ENCODE measurements at places on chromosomes 7 and 10.

DNA sequence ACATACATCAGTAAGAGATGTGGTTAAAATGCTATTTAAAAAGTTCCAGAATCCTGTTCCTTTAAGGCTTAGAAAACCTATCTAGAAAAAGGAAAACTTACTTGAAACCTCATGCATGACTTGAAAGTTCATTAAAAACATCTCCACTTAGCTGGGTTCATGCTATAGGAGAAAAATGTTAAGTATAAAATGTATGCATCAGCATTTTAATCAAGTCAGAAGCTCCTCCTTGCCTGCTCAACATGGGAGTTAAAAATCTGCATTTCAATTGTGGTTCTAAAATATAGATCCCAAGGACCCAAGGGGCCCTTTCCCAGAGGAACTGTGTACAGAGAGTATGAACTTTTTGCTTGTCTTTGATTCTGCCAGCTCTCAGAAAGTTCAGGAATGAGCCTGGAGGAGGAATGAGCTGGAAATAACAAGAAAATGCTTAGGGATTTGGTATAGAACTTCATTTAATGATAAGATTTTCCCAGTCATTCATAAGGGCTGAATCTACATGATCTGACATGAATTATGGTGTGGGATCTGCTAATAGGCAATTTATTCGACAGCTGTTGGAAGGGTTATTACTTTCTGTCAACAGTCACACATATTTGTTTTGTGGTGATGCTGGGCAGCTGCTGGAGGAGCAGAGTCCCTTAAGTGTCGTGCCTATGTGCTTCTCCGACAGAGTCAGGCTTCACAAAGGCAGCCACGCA is 85.6 kb upstream of the MTPN start:
- H3K36me3 ChIP-seq = no peaks in the 10 kb centered on the region
- H3K27ac ChIP-seq = no peak overlapping the region
- H3K4me1 ChIP-seq = peaks cover 1% of the 10 kb centered on the region
- DNase-seq = no peak
- H3K4me3 ChIP-seq = no peak overlapping the region

- H3K4me3 ChIP-seq = no peak overlapping the region
- no peaks in the 10 kb centered on the region for H3K4me1 ChIP-seq
Observed at GRCh38 chr7:4762121-4763055, 13.0 kb upstream of the AP5Z1 start.

- no peaks in the 10 kb centered on the region for H3K27me3 ChIP-seq
- DNase-seq = no peak
- no peak overlapping the region for H3K4me3 ChIP-seq
- H3K36me3 ChIP-seq = no peaks in the 10 kb centered on the region
Observed at GRCh38 chr7:22667562-22668239, 59.3 kb upstream of the IL6 start.

DNA sequence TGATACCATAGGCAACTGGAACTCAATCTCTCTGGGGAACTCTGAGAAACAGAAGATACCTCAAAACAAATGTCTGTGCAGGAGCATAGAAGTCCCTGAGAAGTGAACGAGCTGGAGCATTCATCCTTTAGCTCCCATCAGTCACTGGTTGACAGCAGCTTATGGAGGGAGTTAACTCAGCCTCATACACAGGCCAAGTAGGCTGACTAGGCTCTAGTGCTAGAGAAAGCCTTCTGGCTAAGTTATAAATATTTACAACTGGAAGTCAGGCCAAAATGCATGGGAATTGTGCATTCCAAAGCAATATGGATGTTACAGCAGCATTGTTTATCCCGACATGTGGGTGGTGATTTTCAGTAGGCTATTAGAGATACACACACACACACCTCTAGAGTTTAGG is 66.5 kb downstream of the ANK3 start:
- DNase-seq = no peak
- H3K36me3 ChIP-seq = no peaks in the 10 kb centered on the region
- H3K4me3 ChIP-seq = no peak overlapping the region
- no peaks in the 10 kb centered on the region for H3K27me3 ChIP-seq
- H3K27ac ChIP-seq = no peak overlapping the region
- H3K4me1 ChIP-seq = no peaks in the 10 kb centered on the region

- H3K36me3 ChIP-seq = peaks cover 1% of the 10 kb centered on the region
- peak overlapping the region; percentile 32 for H3K4me3 ChIP-seq
- H3K27ac ChIP-seq = peak overlapping the region; percentile 88
- DNase-seq = no peak
Observed at GRCh38 chr10:72783410-72783833, 91.5 kb downstream of the MCU start.

DNA sequence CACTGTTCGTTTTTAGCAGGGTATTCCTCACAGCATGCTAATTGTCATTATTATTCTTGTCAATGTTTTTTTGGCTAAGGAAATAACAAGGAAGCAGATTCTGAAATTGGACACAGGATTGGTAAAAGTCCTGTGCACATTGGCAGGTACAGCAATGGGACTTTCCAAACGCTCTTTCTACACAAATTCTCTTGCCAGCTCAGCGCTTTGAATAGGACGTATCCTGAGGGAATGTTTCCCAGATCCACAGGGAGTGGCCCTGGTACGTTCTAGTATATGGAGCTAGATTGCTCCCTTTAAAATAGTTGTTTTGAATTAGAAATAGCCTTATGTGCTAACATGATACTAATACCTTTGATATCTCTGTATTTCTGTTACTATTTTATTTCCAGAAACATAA is 82.8 kb upstream of the GRB10 start:
- H3K27me3 ChIP-seq = no peaks in the 10 kb centered on the region
- no peaks in the 10 kb centered on the region for H3K36me3 ChIP-seq
- H3K4me3 ChIP-seq = no peak overlapping the region
- H3K27ac ChIP-seq = no peak overlapping the region

- H3K4me1 ChIP-seq = no peaks in the 10 kb centered on the region
- H3K27ac ChIP-seq = no peak overlapping the region
- no peak overlapping the region for H3K4me3 ChIP-seq
- peak; percentile 80 for DNase-seq
- peaks cover 42% of the 10 kb centered on the region for H3K27me3 ChIP-seq
- H3K36me3 ChIP-seq = no peaks in the 10 kb centered on the region
Observed at GRCh38 chr7:128352153-128352537, 8.4 kb upstream of the RBM28 start.

DNA sequence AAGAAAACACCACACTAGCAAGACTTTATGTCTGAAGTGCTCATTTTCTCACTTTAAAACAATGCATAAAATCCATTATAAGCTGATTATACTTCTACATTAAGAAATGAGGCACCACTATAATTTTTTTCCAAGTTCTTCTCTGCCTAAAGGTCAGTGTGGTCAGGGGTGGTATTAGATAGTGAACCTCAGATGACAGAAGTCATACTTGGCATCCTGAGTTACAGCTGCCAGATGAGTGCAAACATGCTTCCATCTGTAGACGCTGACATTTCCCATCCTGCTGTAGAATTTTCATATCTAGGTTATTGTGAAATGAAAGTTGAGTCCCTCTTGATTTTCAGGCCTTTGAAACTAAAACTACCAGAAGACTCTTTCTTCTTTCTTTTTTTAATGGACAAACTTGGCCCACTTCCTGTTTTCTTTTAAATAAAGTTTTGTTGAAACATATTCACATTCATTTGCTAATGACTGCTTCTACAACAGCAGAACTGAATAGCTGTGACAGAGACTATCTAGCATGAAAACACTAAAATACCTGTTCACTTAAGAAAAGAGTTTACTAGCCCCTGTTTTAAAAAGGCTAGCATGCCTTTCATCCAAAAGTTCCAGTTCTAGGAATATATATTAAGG is 900.8 kb downstream of the XPNPEP1 start:
- no peaks in the 10 kb centered on the region for H3K27me3 ChIP-seq
- no peak for DNase-seq
- H3K4me3 ChIP-seq = no peak overlapping the region
- no peaks in the 10 kb centered on the region for H3K4me1 ChIP-seq
- H3K27ac ChIP-seq = no peak overlapping the region

- H3K36me3 ChIP-seq = peaks cover 3% of the 10 kb centered on the region
- H3K27ac ChIP-seq = no peak overlapping the region
- DNase-seq = no peak
- H3K27me3 ChIP-seq = no peaks in the 10 kb centered on the region
- peaks cover 7% of the 10 kb centered on the region for H3K4me1 ChIP-seq
- no peak overlapping the region for H3K4me3 ChIP-seq
Observed at GRCh38 chr10:54702583-54703485, 98.2 kb downstream of the PCDH15 start.

- H3K36me3 ChIP-seq = peaks cover 34% of the 10 kb centered on the region
- H3K4me3 ChIP-seq = no peak overlapping the region
- H3K4me1 ChIP-seq = peaks cover 2% of the 10 kb centered on the region
Observed at GRCh38 chr10:5732141-5732540, 47.5 kb downstream of the TASOR2 start.

- H3K27me3 ChIP-seq = no peaks in the 10 kb centered on the region
- DNase-seq = peak; percentile 94
- H3K36me3 ChIP-seq = no peaks in the 10 kb centered on the region
- H3K27ac ChIP-seq = peak within 1 kb of the TSS; percentile 94
Observed at GRCh38 chr10:94545391-94546048, at the start of gene HELLS. Gene HELLS, plus strand, starts transcription at chr10:94545788. Its CDS starts 134 bp downstream, at chr10:94545922.

DNA sequence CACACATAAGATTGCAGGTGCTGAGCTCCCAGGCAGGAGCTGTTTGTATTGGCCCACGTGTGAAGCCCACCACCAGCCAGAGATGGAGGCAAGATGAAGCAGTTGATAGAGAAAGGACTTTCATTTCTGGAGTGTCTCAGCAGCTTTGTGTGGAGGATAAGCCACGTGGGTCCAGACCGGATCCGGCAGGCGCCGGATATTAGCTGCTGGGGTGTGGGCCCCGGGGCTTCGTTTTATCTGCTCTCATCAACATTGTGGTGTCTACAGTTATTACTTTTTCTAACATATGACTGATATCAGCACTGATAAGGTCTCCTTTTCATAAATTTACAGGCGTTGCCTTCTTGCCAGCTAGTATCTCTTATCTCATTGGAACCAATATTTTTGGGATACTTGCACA is 25.5 kb downstream of the SLC18A2 start:
- H3K4me3 ChIP-seq = no peak overlapping the region
- H3K27ac ChIP-seq = no peak overlapping the region
- H3K27me3 ChIP-seq = peaks cover 6% of the 10 kb centered on the region
- no peaks in the 10 kb centered on the region for H3K36me3 ChIP-seq
- no peaks in the 10 kb centered on the region for H3K4me1 ChIP-seq

DNA sequence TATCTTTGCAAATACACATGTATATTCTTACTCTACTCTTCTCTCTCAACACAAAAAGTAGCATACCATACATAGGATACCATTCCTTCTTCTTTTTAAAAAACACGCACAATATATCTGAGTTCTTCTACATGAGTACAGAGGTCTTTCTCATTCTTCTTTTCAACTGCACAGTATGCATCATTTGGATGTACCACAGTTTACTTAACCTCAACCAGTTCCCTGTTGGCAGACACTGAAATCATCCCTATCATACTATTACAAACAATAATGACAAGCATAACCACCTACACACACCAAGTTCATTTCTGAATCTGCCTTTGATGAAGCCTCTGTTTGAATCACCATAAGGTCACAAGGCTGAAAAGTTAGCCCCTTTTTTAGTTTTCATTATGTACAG is 25.7 kb upstream of the GGCT start:
- H3K4me3 ChIP-seq = no peak overlapping the region
- DNase-seq = no peak
- H3K4me1 ChIP-seq = no peaks in the 10 kb centered on the region
- no peak overlapping the region for H3K27ac ChIP-seq
- H3K27me3 ChIP-seq = no peaks in the 10 kb centered on the region
